Heart right ventricle (tissue), 16 donors: ENCODE measurements at places on chromosomes 2 and 18. TPM values are rescaled to one million over a fixed set of nuclear protein-coding genes. Genes with fewer than 3 reads are reported as not detected.

DNA sequence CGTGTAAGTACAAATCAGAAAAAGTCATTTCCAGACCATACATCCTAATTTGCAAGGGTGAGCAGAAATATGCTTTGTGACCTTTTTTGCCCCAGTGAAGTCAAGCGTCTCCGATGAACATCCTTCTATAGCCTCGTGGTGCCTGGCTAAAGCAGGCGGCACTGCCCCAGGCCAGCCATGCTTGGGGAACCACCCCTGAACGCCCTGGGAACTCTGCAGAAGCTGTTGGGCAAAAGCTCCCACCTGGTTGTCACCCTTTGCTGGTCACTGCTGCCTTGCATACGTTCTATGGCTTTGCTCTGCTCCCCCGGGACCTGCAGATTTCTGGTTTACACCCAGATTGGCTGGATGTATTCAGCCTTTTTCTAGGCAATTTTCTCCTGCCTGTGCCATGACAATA, 256.4 kb downstream of the SS18 start:
- DNase-seq, result no peak

GRCh38 chr18:80170395-80171053, 61.5 kb downstream of the ADNP2 start:
- no peak for DNase-seq

- no peak for DNase-seq
These were observed 34.3 kb upstream of the ITM2C start for GRCh38 chr2:230830428-230830827.

DNA sequence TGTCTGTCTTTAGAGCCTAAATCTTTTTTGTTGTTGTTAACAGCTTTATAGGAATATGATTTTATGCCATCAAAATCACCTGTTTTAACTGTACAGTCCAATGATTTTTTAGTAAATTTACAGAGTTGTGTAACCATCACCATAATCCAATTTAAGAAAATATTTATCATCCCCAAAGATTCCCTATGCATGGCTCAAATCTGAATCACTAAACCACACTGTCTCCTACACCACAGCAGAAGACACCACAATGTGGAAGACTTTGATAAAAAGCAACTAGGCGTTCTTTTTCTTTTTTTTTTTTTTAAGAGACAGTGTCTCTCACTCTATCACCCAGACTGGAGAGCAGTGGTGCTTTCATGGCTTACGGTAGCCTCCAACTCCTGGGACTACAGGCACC, 99.6 kb downstream of the TXNL1 start:
- no peak for DNase-seq

DNA sequence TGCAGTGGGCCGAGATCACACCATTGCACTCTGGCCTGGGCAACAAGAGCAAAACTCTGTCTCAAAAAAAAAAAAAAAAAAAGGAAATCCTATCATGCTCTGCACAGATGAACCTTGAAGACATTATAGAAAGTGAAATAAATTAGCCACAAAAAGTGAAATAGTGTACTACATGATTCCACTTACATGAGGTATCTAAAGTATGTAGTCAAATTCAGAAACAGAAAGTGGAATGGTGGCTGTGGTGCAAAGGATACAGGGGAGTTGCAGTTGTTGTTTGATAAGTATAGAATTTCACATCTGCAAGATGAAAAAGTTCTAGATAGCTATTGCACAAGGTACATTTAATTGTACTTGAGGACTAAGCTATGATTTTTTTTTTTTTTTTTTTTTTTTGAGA, 5.2 kb downstream of the ZRANB3 start:
- no peak for DNase-seq

GRCh38 chr2:232587512-232587911, 37.0 kb downstream of the EIF4E2 start:
- DNase-seq, result no peak

GRCh38 chr2:60984720-60985119, 32.8 kb upstream of the PEX13 start:
- no peak for DNase-seq

GRCh38 chr2:174004905-174005605, 39.9 kb upstream of the SP3 start:
- peak; percentile 45 for DNase-seq

The ABCG5 gene
- not detected for total RNA-seq

The POTEI gene
- total RNA-seq, result not detected
